Activated gamma-delta T cell treated with anti-CD3 and anti-CD28 coated beads, Interleukin-2, amount 50 U/mL, for 16 hours (primary cell): ENCODE measurements at places on chromosomes 2 and 18.

DNA sequence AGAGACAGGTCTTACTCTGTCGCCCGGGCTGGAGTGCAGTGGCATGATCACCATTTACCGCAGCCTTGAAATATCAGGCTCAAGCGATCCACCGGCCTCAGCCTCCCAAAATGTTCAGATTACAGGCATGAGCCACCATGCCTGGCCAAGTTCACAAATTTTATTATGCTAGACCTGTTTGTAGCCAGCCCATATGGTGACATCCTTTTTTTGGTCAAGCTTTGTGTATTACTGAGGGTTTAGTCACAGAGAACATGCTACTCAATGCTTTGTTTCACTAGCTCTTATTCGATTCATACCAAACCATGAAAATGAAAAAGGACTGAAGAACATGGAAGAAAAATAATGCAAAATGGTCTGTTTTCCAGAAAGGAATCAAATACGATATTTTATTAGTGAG is 41.4 kb downstream of the DGKD start:
- DNase-seq: no peak

- DNase-seq: no peak
Observed at GRCh38 chr18:69838620-69839411, 108.9 kb downstream of the CD226 start.

DNA sequence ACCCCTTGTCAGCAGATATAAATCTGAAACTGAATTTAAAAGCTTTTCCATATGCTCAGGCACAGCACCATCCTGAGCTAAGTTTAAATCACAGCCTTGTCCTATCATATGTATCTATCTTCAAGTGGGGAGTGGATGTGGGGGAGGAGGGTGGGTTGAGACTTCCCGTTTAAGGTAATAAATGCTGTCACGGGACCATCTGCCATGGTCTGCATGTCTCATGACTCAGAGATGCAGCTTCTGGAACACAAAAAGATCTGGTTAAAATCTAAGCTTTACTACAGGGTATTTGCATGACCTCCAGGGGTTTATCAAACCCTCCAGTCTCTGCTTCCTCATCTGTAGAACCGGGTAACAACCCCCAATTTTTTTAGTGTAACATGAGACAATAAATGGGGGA is 377.7 kb upstream of the ST6GAL2 start:
- no peak for DNase-seq

GRCh38 chr2:180980106-180980942 is at the start of gene UBE2E3:
TSS of gene UBE2E3 (plus strand) at chr2:180980605. CDS start at chr2:180982043, 1,438 bp downstream.
- peak; percentile 57 for DNase-seq

DNA sequence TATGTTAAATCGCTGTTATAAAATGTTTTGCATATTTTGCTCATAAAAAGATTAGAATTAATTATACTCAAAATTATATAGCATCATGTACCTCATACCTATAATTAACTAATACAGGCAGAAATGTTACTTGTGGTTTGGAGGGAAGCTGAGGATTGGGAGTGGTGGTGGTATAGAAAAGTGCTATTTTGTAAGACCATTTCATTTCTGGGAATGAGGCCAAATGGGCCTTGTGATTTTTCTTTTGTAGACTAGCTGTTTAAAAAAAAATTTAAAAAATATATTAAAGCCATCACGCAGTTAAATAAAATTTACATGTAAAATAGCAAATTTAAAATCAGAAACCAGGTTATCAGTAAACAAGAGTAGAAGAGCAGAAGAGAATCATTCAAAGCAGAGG is 560.8 kb upstream of the FAM98A start:
- DNase-seq: no peak

DNA sequence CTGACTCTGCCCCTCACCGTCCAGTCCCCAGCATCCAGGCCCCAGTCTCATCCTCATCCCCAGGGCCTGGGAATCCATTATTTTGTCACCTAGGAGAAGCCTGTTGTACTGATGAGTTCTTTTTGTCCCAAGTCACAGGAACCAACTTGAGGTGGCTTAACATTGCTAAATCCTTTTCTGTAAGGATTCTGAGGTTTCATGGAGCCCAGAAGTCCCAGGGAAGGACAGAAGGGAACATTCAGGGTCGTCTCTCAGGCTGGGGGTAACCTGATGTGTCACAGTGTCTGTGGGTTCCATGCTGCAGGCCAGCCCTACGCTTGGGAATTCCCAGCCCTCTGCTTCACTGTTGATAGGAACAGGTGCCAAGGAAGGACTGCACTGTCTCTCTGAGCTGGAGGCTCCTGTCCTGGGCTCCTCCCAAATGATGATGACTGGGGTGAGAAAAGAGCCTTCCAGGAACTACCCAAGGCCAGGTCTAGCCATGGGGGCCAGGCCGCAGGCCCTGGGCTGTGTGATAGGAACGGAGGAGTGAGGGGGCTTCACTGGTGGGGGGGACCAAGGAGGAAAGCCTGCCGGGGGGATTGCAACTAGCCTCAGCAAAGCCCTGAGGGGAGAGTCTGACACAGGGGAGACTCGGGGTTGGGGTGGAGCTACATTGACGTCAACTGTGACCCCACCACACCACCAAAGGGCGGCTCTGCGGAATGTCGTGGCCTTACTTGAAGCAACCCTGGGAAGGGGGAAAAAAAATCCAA is 145.7 kb downstream of the SMAD7 start:
- DNase-seq: no peak
